ENCODE measurements at places on chromosomes 1 and 21.

DNA sequence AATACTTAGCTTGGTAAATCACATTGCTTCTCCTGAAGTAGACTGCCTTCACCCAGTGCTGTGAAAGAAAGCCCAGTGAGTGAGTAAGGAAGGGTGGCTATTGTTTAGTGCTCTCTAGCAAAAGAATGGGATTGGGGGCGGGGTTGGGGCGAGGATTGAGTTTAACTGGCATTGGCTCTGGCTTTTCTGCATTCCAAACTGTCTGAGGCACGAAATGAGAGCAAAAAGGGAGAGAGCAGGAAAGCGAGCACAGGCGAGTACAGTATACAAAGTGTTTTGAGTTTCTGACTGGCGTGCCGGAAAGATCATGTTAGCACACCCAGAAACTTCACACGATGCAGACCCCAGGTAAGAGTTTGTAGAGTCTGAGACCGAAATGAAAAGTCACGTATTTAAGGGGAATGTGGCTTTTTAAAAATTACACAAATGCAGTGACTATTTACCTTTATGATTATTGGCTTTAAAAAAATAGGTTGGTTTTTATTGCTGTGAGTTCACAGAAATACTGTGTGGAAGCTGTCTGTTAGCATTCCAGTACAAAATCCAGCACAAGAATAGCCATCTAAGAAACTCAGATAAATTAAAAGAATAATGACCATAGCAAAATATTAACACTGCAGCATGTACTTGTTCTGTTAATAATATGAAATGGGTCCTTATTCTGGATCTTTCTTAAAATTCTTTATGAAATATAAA lies 155.4 kb downstream of the CLEC20A start:
- peak overlapping the region; percentile 74 for H3K4me3 ChIP-seq
- peak; percentile 91 for DNase-seq
- H3K27me3 ChIP-seq: no peaks in the 10 kb centered on the region
- no peaks in the 10 kb centered on the region for H3K36me3 ChIP-seq
- peaks cover 6% of the 10 kb centered on the region for H3K4me1 ChIP-seq
- peak overlapping the region; percentile 48 for H3K27ac ChIP-seq

- peaks cover 24% of the 10 kb centered on the region for H3K4me1 ChIP-seq
- no peak for DNase-seq
- no peaks in the 10 kb centered on the region for H3K36me3 ChIP-seq
- no peaks in the 10 kb centered on the region for H3K27me3 ChIP-seq
Observed at GRCh38 chr1:226722901-226723656, 16.0 kb downstream of the ITPKB start.

- no peaks in the 10 kb centered on the region for H3K36me3 ChIP-seq
- no peak overlapping the region for H3K27ac ChIP-seq
- H3K27me3 ChIP-seq: no peaks in the 10 kb centered on the region
Observed at GRCh38 chr1:118101999-118102398, 83.0 kb downstream of the SPAG17 start.

- H3K27me3 ChIP-seq: no peaks in the 10 kb centered on the region
- no peak for DNase-seq
- no peak overlapping the region for H3K27ac ChIP-seq
- H3K36me3 ChIP-seq: peaks cover 46% of the 10 kb centered on the region
- no peak overlapping the region for H3K4me3 ChIP-seq
- no peaks in the 10 kb centered on the region for H3K4me1 ChIP-seq
Observed at GRCh38 chr1:31004231-31004621, 61.3 kb downstream of the PUM1 start.

DNA sequence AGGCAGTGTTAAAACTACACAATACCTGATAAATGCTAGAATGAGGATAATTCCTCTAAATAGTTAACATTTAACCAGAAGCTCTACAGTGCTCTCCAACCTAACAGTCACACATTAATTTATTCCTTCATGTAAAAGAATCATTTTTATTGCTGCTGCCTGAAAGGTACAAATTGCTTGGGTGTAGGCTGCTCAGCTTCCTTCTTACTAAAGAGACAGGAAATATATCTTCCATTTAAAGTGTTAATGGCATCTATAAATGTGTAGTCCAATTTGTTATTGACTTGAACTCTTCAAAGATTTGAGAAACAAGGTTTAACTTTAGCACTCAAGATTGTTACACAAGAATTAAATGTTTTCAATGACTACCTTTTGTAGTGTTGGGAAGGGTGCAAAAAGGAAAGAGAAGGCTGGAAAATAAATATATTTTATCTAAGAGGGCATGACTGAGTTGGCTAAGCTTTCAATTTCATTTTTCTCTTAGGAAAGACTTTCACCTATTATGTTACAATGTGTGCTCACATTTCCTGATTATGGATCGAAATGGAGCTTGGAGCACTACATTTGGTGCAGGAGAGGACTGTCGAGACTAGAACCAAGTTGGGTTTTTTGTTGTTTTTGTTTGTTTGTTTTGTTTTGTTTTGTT lies 105.5 kb upstream of the CACYBP start:
- H3K36me3 ChIP-seq: peaks cover 85% of the 10 kb centered on the region
- H3K27ac ChIP-seq: no peak overlapping the region
- no peak overlapping the region for H3K4me3 ChIP-seq
- DNase-seq: no peak
